ENCODE measurements at places on chromosomes 6 and 20.

GRCh38 chr6:75579951-75580350, 21.7 kb upstream of the SENP6 start:
- DNase-seq: no peak

DNA sequence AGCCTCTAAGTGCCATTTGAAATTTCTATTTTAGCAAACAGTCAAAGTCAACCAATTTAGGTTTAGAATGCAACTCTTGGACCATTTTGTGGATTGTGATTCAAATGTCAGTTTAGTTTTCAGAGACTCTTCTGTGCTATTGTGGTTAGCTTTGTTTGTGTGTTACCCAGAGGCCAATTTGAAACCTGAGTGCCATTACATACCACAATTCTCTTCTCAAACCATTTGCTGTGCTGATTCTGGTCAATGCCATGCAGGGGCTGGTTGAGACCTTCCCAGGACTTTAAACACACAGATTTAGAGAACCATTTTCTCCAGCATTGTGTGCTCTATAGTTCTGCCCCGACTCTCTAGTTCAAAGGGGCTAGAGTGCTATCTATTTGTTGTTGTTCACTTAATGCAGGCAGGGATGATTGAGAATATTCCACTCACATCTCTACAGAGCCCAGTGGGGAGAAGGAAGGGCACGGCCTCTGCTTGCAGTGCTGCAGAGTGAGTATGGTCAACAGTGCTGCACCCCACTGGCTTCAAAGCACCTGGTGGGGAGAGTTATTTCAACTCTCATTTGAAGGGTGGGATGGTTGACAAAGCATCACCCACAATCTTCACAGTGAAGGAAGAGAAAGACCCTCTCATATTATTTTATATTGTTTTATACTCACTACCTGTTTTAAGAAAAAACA, 738.2 kb downstream of the COL12A1 start:
- no peak for DNase-seq

GRCh38 chr6:6793388-6794250, 205.1 kb downstream of the LY86 start:
- peak; percentile 64 for DNase-seq

DNA sequence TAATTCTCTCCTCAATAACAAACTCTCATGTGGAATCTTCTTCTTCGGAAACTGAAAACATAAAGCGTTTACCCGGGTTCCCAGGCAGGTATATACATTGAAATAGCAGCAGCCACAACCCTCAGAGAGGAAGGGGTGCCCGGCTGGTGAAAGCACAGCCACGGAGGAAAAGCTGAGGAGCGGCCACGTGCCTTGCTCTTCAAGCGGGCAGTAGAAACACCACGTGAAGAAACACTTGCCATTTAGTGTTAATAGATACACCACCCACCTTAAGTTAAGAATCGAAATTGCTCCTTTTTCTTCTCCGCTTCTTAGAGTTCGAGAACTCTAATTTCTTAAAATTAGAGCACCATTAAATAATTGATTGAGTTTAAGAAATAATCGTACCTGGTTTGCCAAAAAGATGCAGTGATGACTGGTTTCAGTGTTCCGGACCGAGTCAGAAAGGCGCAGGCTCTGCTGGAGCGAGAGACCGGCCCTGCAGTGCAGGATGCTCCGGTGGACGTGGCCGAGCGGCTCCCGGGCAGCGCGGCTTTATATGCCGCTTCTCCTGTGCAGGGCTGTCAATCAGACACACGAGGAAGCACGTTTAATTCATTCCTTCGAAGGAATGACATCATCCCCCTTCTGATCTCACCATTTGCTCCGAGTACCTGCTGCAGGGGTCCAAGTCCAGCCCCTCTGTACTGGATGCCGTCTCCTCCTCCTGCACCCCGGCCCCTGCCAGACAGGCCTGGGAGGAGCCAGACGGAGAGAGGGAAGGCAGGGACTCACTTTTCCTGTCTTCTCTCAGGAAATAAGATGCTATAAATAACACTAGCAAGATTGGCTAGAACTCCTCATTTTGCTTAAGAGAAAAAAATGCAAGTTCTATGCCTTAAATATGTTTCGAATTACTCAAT, at the start of gene THBS2:
THBS2 (minus strand) TSS at position 510 of the 902 bp plus-strand sequence. CDS start 3,062 bp downstream, outside the sequence.
- peak; percentile 99 for DNase-seq

GRCh38 chr6:157656437-157656997, 166.5 kb upstream of the SNX9 start:
- no peak for DNase-seq

GRCh38 chr6:10534419-10534762, 13.2 kb downstream of the GCNT2 start:
- DNase-seq: no peak

- DNase-seq: no peak
Measured at GRCh38 chr6:137259349-137259748, 40.2 kb upstream of the IFNGR1 start.

DNA sequence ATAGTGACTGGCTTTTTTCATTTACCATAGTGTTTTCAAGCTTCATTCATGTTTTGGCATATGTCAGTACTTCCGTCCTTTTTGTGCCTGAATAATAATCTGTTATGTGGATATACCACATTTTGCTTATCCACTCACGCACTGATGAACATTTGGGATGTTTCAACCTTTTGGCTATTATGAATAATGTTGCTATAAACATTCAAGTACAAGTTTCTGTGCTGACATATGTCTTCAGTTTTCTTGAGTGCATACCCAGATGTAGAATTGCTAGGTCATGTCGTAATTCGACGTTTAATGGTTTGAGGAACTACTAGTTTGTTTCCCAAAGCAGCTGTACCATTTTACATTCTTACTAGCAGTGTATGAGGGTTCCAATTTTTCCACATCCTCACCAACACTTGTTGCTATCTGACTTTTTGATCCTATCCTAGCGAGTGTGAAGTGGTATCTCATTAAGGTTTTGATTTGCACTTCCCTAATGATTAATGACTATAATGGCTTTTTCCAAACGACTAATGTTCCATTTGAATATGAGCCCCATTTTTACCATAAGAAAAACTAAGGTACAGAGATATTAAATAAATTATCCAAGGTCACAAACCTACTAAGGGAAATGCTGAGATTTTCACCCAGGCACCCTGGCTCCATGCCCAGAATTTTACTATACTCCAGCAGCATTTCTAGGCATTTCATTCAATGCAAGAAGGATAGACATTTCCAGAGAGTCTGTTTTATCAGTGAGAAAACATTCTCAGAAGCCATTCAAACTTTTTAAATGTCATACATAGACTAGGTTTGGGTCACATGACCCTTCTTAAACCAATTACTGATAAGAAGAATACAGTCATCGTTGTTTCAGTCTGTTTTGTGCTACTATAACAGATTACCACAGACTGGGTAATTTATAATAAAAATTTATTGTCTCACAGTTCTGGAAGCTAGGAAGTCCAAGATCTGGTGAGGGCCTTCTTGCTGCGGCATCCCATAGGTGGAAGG, 71.1 kb upstream of the RUNX2 start:
- no peak for DNase-seq

- no peak for DNase-seq
Measured at GRCh38 chr20:24866008-24866407, 83.1 kb upstream of the CST7 start.

- DNase-seq: peak; percentile 90
Measured at GRCh38 chr6:108541843-108542759, 18.6 kb upstream of the FOXO3 start.

GRCh38 chr20:63394069-63394919, 33.1 kb upstream of the CHRNA4 start:
- peak; percentile 66 for DNase-seq

GRCh38 chr6:156068881-156069280, 613.2 kb upstream of the NOX3 start:
- DNase-seq: peak; percentile 18

DNA sequence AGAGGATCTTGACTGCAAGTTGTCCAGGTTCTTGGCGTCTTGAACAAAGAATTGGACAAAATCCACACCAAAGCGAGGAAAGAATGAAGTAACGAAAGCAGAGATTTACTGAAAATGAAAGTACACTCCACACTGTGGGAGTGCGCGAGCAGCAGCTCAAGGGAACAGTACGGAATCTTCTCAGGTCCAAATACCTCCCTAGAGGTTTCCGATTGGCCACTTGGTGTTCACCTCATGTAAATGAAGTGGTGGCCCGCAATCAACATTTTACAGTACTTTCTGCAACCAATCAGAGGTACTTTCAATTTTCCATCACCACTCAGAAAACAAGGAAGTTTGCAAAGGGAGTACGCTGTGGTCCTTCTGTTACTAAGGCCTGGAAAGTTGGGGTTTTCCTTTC, 122.4 kb downstream of the PTPRK start:
- DNase-seq: peak; percentile 90

GRCh38 chr20:35000311-35000921, 44.7 kb downstream of the MYH7B start:
- peak; percentile 21 for DNase-seq

DNA sequence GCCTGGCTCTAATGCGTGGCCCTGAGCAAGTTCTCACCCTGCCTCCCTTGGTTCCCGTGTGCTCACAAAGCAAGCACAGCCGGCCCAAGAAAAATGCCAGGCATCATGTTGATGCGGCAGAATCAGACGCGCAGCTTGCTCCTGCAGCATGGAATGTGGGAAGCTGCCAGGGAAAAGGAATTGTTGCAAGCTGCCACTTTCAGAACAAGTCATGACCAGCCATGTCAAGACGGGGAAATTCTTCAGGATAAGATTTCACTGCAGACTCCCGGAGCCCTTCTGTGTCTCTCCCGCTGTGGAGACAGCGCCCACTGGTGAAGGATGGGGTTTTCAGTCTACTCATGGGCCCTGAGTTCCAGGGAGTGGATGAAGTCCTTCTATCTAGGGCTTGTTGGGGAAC, 4.6 kb downstream of the DACT2 start:
- DNase-seq: peak; percentile 78

- no peak for DNase-seq
Measured at GRCh38 chr20:3312940-3313682, 74.1 kb upstream of the SLC4A11 start.

- DNase-seq: no peak
Measured at GRCh38 chr20:48536206-48536605, 291.6 kb downstream of the PREX1 start.

- DNase-seq: peak; percentile 34
Measured at GRCh38 chr20:9617940-9618339, 103.5 kb downstream of the LAMP5 start.

DNA sequence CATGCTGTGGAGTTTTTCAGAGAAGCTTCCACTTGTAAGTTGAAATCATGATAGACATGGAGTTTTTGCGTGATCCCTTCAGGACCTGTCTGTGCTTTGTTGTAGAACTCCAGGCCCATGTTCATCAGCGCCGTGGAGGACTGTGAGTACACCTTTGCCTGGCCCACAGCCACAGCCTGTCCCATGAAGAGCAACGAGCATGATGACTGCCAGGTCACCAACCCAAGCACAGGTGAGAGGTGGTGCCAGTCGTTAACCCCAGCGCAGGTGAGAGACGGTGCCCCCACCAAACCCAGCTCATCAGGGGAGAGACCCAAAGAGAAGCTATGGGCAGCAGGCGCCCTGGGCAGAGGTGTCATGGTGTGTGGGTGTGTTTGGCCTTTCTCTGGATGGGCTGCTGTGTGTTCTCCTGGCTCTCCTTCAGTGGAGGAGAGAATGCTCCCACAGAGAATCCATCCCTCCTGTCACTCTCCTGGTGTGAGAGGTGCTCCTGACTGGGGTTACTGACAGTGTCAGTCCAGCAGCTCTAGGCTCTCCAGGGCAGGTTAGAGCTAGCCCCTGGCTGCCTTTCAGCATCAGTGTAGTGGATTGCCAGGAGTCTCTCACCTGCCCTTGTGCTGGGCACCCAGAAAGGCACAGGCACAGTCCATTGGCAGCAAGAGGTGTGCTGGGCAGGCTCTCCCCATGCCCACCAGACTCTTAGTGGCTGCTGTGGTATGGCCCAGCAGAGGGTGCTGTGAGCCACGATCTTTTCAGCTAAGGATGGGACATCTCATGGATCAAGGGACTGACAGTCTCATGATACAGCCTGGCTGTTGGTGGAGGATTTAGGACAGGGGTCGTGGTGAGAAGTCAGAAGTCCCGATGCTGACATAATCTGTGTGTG, 49.6 kb upstream of the SLC22A1 start:
- DNase-seq: no peak

GRCh38 chr6:139531148-139532115, 157.0 kb upstream of the CITED2 start:
- DNase-seq: peak; percentile 48
